ENCODE measurements at places on chromosomes 5 and 9. TPM values are rescaled to one million over a fixed set of nuclear protein-coding genes. Genes with fewer than 3 reads are reported as not detected.

PRLR gene
- total RNA-seq: 0.12 TPM

OGN gene
- total RNA-seq: not detected

LCN1 gene
- not detected for total RNA-seq

OBP2B gene
- not detected for total RNA-seq

MSX2 gene
- 71.1 TPM for total RNA-seq

DCTN4 gene
- total RNA-seq: 39.6 TPM

PROB1 gene
- not detected for total RNA-seq

KCNMB1 gene
- total RNA-seq: not detected

FRRS1L gene
- not detected for total RNA-seq

OLFM1 gene
- total RNA-seq: 34.9 TPM

GADD45G gene
- total RNA-seq: 1.3 TPM

C9orf153 gene
- total RNA-seq: not detected

PPP6C gene
- total RNA-seq: 53.8 TPM

OR1J2 gene
- not detected for total RNA-seq

SPATA31C1 gene
- total RNA-seq: not detected

DOK3 gene
- total RNA-seq: 1.1 TPM

LCNL1 gene
- not detected for total RNA-seq

HBEGF gene
- 1.3 TPM for total RNA-seq

CFAP90 gene
- not detected for total RNA-seq

MYOT gene
- total RNA-seq: not detected
